Smooth muscle cell of the brain vasculature (primary cell): ENCODE measurements at places on chromosomes 12 and 14.

GRCh38 chr14:97513891-97514290, 716.7 kb downstream of the VRK1 start:
- no peak for DNase-seq

DNA sequence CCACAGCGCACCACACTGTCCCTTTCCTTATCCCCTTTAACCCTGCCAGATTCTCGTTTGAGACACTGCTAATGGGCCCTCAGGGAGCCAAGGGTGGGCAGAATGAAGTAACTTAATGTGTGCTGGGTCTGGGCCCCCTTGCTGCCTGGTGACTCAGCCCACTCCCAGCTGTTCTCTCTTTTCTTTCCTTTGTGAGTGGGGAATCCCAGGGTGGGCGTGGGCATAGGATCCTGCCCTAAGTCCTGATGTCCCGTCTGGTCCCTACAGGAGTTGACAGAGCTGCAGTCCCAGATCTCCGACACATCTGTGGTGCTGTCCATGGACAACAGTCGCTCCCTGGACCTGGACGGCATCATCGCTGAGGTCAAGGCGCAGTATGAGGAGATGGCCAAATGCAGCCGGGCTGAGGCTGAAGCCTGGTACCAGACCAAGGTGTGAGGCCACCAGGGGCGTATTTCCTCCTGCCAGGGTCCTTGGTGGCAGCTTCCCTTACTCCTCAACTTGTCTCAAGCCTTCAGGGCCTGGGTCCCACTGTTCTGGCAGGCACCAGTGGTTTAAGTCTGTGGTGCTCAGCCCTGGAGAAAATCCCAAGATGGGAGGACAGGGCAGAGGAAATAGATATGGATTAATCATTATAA, 8.3 kb downstream of the KRT7 start:
- no peak for DNase-seq

DNA sequence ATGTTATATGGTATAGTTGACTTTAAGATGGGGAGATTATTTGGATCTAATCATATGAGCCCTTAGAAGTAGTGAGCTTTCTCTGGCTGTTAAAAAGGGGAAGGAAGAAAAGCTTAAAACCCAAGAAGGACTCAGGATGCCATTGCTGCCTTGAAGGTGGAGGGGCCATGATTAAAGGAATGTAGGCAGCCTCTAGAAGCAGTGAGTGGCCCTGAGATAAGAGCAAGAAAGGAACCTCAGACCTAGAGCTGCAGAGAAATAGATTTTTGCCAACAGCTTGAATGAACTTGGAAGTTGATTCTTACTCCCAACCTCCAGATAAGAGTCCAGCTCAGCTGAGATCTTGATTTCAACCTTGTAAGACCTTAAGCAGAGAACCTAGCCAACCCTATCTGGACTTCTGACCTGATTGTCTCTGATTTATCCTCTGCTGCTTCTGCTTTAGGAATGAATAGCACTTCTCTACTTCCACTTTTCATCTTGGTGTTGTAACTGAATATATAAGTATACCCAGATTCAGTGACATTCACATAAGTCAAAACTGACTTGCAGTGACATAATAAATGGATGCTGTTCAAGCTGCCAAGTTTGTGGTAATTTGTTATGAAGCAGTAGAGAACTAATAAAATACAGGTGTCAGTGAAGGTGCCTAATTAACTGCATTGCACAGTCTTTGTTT, 33.5 kb downstream of the RAD51B start:
- no peak for DNase-seq

GRCh38 chr14:85554106-85554505, 24.2 kb downstream of the FLRT2 start:
- DNase-seq = no peak

DNA sequence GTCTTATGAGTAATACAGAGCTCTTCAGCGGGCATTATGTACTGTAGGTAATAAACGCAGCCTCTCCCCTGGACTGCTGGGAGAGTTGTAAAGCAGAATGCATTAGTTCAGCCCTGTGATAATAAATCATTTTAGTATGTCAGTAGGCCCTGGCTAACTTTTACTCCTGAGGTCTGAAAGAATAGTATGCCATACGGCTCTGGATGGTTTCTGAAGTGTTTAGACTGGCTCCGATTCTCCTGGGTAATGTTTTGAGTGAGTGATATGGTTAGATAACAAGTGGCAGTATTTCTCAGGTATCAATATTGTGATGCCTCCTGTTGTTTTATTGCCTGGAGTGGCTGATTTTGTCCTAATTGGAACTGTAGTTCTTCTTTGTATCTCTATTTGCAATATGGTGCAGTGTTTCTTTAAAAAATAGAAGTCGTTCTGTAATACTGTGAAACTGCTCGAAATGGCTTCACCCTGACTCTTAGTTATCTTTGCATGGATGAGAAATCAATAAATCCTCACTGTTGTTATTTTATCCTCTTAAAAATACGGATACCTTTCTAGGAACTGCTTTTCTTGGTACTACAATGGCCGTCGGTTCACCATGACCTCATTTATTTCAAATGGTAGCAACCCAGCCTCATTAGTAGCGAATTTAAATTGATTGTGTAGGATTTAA, 100.2 kb downstream of the PDZRN4 start:
- DNase-seq = no peak

- no peak for DNase-seq
Measured at GRCh38 chr14:64569138-64569631, 19.4 kb downstream of the PPP1R36 start.

DNA sequence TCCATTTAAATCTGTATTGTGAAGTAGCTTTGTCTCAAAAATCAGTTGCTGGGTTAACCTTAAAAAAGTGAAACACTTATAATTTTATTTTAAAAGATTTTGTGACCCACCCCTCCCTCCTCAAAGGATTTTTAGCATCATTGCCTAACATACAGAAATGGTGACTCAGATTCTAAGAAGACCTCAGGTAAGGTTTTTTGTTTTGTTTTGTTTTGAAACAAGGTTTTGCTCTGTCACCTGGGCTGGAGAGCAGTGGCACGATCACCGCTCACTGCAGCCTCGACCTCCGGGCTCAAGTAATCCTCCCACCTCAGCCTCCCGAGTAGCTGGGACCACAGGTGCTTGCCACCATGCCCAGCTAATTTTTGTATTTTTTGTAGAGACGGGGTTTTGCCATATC, 74.2 kb downstream of the GNS start:
- DNase-seq = no peak

- no peak for DNase-seq
Measured at GRCh38 chr12:85803231-85803630, 33.0 kb downstream of the RASSF9 start.
